Large intestine (tissue), 12 donors: ENCODE measurements at places on chromosomes 1 and 21. TPM values are rescaled to one million over a fixed set of nuclear protein-coding genes. Genes with fewer than 3 reads are reported as not detected.

DNA sequence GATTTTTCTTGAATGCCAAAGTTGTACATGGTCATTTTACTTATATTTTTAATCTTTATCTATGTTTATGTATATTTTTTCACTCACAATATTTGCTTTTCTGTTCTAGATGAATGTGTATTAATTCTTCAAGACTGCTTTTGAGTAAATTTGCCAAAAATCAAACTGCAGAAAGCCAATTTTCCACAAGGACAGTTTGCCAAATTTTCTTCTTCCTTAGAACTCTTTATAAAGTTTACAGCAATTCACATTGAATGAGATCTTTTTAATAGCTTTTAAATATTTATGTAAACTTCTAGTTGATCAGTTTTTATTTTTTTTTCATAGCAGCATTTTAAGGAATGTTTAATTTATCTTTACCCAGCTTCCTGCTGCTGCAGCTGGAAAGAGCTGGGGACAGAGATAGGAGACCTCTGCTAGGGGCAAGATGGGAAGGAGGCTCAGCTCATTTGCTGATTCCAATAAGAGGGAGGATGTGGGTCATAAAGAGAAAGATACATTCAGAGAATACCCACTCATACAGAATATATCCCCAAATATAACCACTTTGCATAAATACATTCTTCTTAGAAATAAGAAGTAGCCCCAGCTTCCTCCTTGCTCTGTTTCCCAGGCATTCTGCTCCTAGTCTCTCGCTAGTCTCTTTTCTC is 93.0 kb downstream of the ODF2L start:
- DNase-seq, result no peak

DNA sequence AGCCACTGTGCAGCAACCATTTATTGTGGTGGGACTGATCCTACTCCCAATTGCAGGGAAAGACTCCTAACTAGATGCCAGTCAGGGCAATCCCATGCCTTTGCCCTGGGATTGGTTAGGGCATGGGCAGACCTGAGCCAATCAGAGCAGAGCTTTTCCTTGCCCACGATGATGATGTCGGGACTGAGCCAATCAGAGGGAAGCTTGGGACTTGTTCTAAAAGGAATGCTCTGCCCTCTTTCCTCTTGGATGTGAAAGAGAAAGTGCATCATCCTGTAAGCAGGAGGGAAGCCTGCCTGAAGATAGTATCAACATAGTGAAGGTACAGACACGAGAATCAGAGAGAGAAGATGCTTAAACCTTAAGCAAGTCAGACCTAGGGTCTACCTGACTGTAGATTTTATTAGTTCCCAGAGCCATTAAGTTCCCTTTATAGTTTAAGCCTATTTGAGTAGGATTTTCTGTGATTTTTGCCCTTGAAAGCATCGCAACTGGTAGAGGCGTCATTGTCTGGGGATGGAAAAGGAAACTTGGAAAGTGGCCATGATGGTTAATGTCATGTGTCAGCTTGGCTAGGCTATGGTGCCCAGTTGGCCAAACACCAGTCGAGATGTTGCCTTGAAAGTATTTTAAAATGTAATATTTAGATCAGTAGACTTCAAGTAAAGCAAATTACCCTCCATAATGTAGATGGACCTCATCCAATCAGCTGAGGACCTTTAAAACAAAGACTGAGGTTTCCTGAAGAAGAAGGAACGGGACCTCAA is 19.9 kb downstream of the IRF2BP2 start:
- peak; percentile 14 for DNase-seq

DNA sequence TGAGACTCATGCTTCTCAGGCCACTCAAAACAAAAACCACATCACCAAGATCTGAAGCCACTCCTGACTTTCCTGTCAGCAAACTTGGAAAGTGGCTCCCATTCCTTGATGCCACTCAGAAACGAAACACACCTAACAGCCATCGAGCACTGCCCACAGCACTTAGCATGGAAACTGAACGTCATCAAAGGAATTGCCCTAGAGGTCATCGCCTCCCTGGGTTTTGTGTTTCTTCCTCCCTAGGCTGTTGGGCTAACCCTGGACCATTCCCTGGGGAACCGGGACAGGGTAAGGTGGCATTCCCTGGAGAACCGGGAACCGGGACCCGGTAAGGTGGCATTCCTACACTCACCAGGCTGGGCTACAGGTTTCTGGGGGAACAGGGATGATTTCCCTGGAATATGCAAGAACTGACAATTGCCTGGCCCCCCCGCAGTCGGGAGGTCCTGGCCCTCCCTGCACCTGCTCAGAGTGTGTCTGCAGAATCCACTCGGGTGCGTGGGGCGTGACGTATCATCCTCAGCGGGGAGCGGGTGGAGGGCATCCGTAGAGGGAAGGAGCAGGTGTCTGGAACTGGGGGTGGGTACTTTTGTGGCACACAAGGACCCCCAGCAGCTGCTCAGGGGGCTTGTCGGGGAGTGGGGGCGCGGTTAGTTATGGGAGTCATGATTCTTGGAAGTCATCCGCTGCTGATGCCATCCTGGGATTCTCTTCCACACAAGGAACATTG is 30.3 kb downstream of the SLC45A1 start:
- no peak for DNase-seq

DNA sequence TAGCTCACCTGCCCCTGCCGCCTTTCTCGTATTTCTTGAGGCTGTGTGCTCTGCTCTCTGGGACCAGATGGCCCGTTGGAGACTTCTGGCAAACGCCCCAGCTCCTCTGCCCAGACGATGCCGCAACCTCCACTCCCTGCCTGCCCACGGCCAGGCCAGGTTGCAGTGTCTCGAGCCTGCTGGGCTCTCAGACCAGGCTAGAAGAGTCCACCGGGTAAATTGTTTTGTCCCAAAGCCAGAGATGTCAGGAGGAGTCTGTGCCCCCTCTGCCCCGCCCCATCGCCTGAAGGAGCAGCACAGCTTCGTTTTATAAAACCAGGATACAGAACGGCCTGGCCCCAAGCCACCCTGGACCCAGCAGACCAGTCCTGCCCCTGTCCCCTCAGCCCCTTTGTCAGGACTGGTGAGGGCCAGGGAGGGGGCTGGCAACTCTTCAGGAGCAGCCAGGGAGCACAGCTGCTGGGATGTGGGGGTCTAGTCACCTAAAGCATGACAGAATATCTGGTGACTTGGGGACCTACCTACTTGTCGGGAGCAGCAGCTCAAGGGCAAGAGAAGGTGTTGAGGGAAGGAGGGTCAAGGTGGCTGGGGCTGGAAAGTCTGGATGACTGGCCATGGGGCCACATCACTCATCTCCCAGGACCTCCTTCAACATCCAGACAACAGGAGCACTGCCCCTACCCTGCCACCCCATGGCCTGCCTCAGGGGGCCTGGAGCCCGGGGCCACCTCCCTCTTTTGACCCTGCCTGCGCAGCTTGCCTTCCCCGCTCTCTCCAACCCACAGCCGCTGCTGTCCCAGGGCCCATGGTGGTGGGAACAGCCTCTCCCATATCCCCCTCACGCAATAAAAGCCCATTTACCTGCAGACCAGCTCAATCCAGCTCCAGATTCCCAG is 33.9 kb upstream of the LBR start:
- DNase-seq, result no peak

GRCh38 chr1:99849413-99849743 is 783 bp upstream of the AGL start:
- DNase-seq, result no peak

DNA sequence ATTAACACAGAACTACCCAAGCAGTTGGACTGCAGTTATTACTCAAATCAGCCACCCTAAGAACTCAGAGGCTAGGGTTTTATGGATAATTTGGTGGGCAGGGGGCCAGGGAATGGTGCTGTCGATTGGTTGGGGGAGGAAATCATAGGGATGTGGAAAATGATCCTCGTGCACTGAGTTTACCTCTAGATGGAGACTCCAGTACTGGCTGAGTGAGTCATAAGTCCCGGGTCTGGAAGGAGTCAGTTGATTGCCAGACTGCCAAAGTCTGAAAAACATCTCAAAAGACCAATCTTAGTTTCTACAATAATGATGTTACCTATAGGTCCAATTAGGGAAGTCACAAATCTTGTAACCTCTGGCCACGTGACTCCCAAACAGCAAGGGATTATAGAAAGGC is 257.5 kb upstream of the PRMT6 start:
- no peak for DNase-seq

DNA sequence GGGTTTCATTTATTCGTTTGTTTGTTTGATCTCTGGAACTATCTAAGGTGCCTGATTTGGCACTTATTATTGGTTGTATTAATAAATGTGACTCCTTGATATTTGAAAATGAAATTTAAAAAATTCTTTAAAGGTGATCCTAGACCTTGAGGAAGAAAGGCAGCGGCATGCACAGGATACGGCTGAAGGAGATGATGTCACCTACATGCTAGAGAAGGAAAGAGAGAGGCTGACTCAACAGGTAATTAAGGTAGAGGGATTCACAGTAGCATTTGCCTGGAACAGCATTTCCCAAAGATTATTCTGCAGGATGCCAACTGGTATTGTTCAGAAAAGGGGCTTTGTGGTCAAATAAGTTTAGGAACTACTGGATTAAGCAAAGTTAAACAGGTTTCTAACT is 54.4 kb upstream of the WNT2B start:
- DNase-seq, result no peak

DNA sequence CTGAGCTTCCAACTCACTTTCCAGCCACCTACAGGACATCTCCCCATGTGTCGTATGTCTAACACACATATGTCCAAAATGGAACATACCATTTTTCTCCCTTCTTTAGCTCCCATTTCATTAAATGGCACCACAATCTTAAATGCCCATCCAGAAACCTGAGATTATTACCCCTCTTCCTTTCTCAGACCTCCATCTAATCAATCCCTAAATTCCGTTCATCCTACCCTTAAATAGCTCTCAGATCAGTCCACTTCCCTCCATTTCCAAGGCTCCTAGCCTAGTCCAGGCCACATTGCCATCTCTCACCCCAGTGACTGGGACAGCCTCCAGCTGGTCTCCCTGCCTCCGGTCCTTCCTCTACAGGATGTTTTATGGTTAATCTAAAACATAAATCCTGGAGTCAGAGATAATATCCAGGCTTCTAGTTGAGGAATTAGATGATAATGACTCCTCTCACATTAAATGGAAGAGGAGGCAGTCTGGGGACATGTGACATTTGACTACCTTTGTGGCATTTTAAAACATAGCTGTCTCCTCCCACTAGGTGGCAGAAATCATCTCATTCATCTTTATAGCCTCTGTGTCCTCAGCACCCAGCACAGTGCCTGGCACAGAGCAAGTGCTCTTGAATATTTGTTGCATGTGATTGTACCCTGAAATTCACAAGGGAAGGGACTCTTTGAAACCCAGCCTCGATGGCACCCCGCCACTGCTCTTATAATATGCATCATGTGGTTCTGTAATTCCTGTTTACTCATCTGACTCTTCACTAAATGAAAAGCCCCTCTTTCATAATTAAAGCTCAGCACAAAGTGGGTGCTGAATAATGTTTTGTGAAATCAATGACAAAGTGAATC is 102.3 kb downstream of the TMEM53 start:
- peak; percentile 38 for DNase-seq

DNA sequence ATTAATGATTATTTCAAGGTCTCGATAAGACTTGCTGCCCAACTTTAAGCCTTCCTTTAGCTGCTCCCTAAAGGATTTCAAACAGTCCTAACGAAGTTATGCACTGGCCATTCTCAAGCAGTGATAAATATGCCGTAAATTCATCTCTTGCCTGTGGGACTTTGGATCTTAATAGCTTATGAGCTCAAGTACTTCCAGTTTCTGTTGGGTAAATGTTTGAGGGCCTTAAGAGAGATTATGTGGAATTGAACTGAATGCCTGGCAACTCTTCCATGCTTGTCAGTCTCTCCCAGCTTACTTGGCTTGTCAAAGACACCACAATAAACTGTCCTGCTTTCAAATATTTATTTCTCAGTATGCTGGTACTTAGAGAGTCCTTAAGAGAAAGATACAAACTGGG is 3.5 kb upstream of the OR10J4 start:
- DNase-seq, result peak; percentile 74

DNA sequence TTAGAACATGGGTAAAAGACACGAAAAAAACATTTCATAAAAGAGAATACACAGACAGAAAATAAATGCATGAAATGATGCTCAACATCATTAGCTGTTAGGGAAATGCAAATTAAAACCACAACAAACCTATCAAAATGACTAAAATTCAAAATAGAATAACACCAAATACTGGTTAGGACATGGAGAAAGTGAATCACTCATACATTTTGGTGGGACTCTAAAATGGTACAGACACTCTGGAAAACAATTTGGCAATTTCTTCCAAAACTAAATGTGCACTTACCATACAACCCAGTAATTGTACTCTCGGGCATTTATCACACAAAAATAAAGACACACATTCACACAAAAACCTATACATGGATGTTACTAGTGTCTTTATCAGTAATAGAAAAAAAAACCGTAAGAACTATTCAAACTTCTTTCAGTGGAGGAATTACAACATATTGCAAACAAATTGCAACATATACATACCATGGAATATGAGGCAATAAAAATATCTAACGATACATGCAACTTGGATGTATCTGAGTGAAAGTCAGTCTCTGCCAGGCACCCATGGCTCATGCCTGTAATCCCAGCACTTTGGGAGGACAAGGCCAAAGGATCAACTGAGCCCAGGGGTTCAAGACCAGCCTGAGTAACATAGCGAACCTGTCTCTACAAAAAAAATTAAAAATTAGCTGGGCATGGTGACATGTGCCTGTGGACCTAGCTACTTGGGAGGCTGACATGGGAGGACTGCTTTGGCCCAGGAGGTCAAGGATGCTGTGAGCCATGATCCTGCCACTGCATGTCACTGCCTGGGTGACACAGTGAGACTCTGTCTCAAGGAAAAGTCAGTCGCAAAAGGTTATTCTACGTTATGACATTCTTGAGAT is 19.6 kb downstream of the HSF2BP start:
- peak; percentile 81 for DNase-seq

DNA sequence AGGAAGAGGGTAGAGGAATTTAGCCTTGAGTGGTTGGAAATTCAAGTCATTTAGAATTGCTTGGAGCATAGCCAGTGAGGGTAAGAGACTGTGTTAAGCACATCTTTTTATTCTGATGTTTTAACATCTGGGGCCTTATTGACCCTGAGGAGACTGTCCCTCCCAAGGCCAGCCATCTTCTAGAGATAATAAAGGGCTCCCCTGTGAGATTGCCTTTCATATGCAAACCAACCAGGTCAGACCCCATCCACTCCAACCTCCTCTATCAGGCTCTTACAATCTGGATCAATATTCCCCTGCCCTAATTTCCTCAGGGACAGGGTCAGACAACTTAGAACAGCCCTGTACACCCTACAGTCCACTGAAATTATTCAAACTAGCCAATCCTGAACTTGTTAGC is 93.8 kb downstream of the ATP1B1 start:
- no peak for DNase-seq

GRCh38 chr1:66671455-66671854 is 80.8 kb upstream of the DYNLT5 start:
- DNase-seq, result no peak

GDAP2 gene
- polyA plus RNA-seq, result 14.3 TPM

RGS13 gene
- polyA plus RNA-seq, result 2.3 TPM

SNAP47 gene
- polyA plus RNA-seq, result 25.2 TPM

NTRK1 gene
- polyA plus RNA-seq, result 0.15 TPM

ZYG11B gene
- polyA plus RNA-seq, result 13.1 TPM

IRF6 gene
- polyA plus RNA-seq, result 68.0 TPM

DDI2 gene
- polyA plus RNA-seq, result 28.5 TPM

MASP2 gene
- 5.8 TPM for polyA plus RNA-seq
